Stromal cell of bone marrow (primary cell): ENCODE measurements at places on chromosomes 4 and X.

GRCh38 chrX:40733706-40734105 lies 1.6 kb downstream of the MED14 start:
- DNase-seq: no peak

DNA sequence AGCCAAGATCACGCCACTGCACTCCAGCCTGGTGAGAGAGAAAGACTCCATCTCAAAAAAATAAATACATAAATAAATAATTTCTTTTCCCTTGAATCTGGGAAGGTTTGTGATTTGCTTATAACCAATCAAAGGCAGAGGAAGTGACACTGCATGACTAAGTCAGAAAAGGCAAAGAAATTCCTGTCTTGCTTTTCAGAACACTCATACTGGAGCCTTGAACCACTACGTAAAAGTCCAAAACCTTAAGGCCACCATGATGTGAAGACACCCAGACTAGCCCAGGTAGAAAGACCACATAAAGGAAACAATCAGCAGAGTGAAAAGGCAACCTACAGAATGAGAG lies 36.6 kb downstream of the TMEM156 start:
- DNase-seq: no peak

DNA sequence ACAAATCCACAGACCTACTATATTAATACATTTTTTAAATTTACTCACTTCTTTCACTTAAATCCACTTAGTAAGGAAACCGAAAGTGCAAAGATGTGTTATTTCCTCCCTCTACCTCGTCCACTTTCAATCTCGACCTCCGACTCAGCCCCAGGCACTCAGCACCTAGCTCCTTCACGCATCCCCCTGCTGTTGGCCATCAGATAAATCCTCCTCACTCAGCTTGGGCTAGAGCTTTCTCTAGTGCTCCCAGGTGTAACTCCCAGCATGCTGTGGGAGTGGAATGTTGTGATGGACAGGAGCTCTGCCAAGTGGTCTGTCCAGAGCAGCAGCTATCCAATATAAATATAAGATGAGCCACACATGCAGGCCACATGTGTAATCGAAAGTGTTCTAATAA lies 26.7 kb upstream of the TEC start:
- no peak for DNase-seq

- no peak for DNase-seq
Measured at GRCh38 chr4:63396269-63396668, 1013.0 kb downstream of the TECRL start.

DNA sequence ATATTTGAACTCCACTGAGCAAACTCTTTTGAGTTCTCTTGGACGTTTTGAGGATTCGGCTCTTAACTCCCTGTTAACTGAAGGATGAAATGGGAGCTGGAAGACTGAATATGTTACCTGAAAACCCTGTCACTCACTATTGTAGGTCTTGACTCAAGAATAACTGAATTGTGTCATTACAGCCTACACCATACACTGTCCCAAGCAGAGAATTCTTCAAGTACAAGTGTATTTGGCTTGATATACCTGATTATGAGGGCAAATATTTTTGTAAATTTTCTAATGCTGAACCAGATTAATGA lies 276.1 kb downstream of the CFAP299 start:
- DNase-seq: no peak

- peak; percentile 38 for DNase-seq
Measured at GRCh38 chr4:72295966-72296557, 264.3 kb downstream of the NPFFR2 start.
